ENCODE measurements at places on chromosomes 1 and 21.

DNA sequence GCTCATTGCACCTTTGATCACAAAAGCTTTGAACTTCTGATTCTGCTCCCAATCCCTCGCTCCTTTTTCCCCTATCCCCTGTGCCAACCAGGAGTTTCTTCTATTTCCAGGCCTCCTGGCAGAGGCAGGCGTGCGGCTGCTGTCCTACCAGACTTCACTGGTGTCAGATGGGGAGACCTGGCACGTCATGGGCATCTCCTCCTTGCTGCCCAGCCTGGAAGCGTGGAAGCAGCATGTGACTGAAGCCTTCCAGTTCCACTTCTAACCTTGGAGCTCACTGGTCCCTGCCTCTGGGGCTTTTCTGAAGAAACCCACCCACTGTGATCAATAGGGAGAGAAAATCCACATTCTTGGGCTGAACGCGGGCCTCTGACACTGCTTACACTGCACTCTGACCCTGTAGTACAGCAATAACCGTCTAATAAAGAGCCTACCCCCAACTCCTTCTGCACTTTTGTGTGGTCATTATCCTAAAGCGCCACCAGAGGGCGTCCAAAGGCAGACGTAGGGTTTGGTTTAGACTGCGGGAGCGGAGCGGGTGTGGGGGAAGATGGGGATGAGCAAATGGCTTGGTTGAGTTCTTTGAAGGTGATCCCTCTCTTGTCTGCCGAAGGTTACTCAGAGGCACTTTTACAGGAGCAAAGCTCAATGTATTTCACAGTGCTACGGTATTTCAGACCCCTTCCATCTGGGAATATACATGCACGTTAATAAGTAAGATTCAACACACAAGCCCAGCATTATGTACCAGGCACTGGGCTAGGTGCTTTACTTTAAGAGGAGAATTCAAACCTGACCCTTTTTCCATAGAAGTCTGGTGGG is 24.7 kb downstream of the HMGCS2 start:
- DNase-seq, result no peak

GRCh38 chr1:79895573-79895972 is 889.0 kb upstream of the ADGRL4 start:
- no peak for DNase-seq

GRCh38 chr1:20212685-20213331 is 26.5 kb upstream of the PLA2G2C start:
- peak; percentile 36 for DNase-seq

- DNase-seq, result no peak
Measured at GRCh38 chr1:189597083-189597482, 880.6 kb downstream of the BRINP3 start.

GRCh38 chr1:12448746-12449177 is 169.2 kb downstream of the DHRS3 start:
- DNase-seq, result no peak

DNA sequence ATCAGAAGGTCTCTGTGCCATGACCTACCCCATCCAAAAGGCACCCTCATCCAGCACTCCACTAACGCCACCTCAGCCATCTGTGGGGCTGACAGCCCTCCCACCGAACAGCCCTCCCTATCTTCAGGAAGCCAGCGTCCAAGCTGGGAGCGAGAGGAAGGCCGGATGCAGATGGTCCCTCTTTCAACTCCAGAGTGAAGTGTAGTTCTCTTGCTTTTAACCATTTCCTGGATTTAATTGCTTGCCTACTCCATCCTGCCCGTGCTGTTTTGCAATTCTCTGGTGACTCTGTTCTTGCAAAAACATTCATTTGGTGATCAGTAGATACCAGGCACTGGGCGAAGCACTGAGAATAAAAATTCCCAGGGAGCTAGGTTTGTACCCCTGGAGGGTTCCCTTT is 8.2 kb upstream of the DYRK1A start:
- DNase-seq, result no peak

DNA sequence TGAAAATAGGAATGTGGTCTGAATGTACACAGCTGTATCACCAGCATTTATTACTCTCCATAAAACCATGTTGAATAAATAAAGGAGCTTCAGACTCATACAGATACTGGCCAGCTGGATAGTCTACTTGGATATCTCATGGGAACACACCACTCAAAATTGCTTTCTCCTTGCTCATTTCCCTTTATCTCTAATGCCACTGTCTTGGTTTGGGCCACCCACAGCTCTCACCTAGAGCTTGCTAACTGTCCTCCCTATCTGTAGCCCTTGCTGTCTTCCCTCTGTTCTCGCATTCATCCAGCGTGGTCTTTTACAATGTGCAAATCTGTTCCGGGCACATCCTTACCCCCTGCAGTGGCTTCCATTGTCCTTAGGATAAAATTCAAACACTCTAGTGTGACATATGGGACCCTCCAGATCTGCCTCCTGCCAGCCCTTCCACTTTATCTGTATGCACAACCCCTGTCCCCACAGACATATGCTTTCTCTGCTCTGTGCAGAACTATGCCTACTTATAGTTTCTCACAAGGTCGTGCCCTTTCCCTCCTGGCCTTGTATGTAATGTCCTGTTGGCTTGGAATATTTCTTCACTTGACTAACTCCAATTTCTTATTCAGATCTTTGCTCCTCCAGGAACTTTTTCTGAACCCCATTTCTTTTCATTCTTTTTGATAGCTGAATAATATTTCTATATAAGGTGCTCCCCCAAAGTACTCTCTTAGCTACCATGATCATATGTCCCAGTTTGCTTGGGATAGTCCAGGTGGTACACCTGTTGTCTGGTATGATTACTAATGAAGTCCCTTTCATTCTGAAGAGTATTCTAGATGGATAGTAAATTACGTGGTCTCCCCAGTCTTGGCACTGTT is 2.9 kb downstream of the FLVCR1 start:
- DNase-seq, result no peak

DNA sequence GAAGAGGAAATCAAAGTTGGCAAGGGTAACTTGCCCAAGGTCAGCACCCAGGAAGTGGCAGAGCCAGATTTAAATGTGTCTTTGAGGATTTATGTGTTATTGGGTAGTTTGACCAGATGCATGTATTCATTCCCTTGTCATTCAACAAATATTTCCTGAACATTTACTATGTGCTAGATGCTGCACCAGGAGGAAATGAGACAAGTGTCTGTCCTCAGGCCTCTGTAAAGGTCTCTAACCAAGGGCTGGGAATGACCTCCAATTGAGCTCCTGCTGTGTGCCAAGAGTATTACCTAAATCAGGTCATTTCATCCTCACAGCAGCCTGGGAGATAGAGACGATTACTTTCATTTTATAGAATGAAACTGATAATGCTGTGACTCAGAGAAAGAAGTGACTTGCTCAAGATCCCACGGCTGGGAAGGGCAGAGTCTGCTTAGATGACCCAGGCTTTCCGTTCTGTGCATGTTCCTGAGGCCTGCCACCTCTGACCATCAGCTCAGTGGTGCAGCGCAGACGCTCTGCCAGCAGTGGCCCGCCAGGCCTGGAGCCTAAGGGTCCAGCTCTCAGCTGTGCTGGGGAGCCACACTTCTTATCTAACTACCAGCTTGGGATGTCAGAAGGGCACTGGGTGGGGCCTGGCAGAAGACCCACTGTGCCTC is 3.5 kb upstream of the TTC22 start:
- no peak for DNase-seq

DNA sequence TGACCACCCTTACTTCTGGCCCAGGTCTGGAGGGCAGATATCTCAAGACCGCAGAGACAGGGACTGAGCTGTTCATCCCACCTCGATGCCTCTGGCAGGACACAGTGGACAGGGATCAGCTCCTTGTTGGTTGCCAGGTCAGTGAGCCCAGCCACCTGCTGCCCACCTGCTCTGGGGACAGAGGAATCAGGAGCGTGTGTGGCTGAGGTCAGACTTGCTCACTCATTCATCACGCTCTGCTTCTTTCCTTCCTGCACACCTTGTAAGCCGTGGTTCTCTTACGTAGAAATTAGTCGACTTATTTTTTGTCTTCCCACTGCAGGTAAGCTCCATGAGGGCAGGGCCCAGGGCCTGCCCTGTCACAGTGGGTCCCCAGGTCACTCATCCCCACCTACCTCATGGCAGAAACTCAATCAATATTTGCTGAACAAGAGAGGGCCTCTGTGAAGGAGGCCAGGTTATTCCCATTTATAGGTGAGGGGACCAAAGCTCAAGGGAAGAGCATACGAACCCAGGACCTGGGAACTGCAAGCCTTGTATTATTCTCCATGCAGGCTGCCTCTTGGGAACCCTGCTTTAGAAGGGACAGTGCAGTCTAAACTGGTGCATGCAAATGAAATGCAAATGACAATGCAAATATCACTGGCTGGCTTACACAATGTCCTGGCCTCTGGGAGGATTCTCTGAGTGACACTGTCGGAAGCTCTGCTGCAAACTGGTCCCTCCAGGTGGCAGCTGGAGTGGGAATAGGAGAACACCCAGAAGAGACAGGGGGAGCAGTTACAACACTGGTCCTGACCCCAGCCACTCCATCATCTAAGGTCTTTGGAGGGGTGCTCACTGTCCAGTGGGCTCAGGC is 58.4 kb upstream of the PAX7 start:
- DNase-seq, result no peak

DNA sequence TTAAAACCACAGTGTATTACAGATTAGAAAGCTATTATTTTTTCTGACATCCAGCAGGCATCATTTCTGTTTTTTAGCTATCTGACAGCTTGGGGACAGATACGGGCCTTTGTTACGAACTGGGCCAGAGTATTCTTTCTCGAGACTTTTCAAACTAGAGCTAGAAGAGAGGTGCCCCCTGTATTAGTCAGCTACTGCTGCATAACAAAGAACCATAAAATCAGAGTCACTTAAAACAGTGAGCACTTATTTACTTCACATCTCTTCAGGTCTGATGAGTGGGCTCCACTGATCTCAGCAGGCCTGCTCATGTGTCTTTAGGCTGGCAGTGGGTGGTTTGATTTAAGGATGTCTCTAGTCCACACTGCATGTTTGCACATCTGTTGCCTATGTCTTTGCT is 67.8 kb downstream of the BACH1 start:
- no peak for DNase-seq

- DNase-seq, result no peak
Measured at GRCh38 chr1:9606458-9606857, 17.7 kb downstream of the TMEM201 start.

- DNase-seq, result no peak
Measured at GRCh38 chr1:7975212-7975865, 13.8 kb downstream of the PARK7 start.

DNA sequence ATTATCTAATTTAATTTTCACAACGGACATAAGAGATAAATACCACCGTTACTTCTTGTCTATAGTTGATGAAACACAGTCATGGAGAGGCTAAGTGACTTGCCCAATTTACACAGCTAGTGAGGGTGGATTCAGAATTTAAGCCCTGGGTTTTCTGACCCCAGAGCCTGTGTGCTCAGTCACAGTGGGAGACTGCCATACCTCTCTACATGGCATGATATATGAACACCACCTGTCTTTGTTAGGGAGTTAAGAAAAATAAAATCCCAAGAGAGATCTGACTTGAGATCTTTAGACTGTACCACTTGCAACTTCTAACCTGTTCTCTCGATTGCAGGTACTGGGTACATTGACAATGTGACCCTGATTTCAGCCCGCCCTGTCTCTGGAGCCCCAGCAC is 40.3 kb downstream of the LAMC2 start:
- DNase-seq, result no peak
